Mesenchymal stem cell (in vitro differentiated cells and primary cell): ENCODE measurements at places on chromosomes 3 and 15.

- DNase-seq, result peak; percentile 33
Observed at GRCh38 chr3:48222616-48223513, at the start of gene CAMP. Gene CAMP, plus strand, starts transcription at chr3:48223495. Its CDS starts 17 bp downstream, at chr3:48223512.

DNA sequence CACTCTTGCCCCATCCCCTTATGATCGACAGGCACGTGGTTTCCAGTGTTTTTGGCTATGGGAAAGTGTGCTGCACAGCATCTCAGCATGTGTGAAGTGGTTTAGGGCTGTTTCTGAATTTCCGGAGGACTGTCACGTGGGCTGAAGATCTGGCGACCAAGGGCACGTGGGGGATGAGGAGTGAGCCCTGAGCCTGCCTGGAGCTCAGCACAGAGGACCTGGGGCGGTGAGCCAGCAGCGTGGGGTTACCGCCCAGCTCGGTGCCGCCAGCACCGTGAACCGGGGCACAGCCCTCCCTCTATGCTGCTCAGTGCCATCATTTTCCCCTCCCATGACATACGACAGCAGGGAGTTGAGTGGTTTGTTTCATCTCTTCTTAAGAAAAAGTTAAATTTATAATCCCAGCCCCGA lies 150.2 kb downstream of the DNAJB8 start:
- no peak for DNase-seq

DNA sequence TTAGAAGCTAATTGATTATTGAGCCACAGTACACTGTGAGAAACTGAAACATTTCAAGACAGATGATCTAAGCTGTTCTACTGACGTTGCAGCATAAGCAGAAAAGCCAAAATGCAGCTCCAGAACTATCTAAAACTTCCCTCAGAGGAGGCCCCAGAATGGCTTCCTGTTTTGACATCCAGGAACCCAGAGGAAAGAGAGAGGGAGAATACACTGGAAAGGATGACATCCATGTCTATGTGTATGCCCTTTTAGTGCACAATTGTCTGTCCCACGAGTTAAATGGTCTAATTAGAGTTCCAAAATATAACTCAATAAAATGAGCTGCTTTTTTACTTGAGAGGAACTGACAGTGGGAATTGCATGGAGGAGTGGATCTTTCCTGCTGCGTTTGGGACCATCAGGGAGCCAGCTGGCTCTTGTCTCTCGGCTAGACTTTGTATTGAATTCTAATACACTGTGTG lies 688.1 kb downstream of the ZNF385D start:
- no peak for DNase-seq

DNA sequence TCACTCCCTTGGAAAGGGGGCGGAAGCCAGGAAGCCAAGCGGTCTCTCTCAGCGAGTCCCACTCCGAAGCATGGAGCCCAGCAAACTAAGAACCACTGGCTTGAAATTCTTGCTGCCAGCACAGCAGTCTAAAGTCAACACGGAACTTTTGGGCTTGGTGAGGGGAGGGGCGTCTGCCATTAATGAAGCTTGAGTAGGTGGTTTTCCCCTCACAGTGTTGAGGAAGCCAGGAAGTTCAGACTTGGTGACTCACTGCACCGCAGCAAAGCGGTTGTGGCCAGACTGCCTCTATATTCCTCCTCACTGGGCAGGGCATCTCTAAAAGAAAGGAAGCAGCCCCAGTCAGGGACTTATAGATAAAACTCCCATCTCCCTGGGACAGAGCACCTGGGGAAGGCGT lies 665.4 kb upstream of the CBLB start:
- peak; percentile 46 for DNase-seq

DNA sequence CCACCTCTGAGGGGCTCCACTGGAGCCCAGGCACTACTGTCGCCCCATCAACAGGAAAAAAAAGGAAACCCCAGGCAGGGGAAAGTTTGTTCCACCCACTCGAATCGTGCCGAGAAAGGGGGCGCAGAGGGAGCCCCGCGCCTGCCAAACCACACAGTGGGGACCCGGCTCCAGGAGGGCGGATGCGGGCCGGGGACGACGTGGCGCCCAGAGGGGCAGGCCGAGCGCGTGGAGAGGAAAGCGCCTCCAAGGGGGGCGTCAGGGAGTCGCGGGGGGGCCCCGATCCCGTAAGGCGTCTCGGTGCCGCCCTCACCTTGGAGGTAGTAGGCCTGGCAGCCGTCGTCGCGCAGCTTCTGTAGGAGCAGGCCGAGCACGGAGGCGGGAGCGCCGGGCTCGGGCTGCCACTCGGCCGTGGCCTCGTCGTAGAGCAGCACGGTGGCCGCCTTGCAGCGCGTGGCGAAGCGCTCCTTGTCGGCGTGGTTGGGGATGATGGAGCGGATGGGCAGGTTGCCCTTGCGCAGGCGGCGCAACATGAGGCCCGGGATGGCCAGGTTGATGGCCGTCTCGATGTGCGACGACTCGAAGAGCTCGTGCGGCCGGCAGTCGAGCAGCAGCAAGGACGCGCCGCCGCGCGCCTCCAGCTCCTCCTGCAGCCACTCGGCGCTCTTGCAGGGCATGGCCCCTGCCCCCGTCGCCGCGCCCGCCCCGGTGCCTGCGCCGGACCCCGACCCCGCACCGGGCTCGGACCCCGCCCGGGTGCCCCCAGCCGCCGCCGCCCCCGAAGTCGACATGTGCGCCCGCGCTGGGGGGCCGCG lies 627 bp downstream of the DUSP7 start:
- DNase-seq, result peak; percentile 71

DNA sequence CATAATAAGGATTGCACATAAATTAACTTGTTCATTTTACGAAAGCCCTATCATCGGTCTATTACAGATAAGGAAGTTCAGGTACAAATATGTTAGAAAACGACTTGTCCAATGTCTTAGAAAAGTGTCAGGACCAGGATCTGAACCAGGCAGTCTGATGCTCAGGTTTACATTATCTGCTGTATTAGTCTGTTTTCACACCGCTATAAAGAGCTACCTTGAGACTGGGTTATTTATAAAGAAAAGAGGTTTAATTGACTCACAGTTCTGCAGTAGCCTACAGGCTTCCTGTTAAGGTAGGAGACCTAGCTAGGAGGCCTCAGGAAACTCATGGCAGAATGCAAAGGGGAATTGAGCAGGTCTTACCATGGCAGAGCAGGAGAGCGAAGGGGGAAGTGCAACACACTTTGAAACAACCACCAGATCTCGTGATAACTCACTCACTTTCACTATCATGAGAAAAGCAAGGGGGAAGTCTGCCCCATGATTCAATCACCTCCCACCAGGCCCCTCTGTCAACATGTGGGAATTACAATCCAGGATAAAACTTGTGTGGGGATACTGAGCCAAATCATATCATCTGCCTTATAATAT lies 45.8 kb upstream of the GOLIM4 start:
- DNase-seq, result no peak
